ENCODE measurements at places on chromosomes 5 and 9.
A peak's percentile ranks its signal among the peaks of the same experiment; 100 is the strongest.

DNA sequence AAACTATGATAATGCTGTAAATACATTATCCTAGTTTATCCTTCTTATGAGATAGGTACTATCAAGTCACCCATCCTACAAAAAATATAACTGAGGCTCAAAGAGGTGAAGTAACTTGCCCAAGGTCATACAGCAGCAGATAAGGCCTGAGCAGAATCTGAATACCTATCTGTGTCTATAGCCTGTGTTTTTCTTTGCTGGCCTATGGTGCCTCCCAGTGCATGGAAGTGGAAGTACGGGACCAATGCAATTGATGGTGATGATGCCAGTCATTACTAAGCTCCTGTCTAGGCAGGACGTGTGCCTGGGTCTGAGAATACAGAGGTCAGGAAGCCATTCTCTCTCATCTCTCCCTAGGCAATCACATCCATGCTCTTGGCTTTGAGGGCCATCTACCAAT lies 67.8 kb downstream of the FAT2 start:
- DNase-seq, result no peak

DNA sequence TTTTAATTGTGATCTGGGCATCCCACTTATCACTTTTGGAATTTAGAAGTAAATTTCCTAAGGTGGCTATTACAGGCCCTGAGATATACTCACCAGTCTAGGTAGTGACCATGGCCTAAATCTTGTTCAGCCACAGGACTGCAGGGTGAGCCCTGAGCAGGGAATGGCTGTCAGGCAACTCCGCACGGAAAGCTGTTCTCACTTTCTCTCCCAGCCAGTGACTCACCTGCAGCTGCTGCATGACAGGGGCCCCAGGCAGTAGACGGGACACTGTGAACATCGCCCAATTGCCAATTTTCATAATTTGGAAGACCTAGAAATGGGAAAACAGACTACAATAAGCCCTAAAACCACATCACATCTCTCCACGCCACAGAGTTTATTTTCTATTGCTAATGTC lies 69.6 kb upstream of the TAF1L start:
- DNase-seq, result no peak

- DNase-seq, result no peak
Observed at GRCh38 chr5:59117320-59117719, 534.4 kb downstream of the RAB3C start.

- DNase-seq, result no peak
Observed at GRCh38 chr9:137075275-137075775, 2.0 kb upstream of the UAP1L1 start.

- DNase-seq, result no peak
Observed at GRCh38 chr5:135010502-135011354, 23.3 kb downstream of the PITX1 start.

DNA sequence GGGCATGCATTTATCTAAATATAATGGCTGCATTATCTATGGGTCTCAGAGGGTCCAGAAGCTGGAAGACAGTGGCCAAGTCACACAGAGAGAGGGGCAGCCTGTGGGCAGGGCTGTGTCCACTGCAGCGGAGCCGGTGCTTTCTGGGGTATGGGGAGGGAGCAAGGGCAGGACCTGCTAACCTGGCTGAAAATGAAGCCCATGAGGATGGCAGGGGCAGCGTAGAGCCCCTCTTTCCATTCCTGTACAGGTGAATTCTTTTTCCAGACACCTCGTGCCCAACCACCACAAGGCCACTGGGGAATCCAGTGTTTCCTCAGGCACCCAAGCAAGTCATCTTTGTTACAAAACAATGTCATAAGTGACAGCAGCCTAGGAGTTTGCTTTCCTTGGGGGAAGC lies 305.9 kb upstream of the IRX4 start:
- no peak for DNase-seq

DNA sequence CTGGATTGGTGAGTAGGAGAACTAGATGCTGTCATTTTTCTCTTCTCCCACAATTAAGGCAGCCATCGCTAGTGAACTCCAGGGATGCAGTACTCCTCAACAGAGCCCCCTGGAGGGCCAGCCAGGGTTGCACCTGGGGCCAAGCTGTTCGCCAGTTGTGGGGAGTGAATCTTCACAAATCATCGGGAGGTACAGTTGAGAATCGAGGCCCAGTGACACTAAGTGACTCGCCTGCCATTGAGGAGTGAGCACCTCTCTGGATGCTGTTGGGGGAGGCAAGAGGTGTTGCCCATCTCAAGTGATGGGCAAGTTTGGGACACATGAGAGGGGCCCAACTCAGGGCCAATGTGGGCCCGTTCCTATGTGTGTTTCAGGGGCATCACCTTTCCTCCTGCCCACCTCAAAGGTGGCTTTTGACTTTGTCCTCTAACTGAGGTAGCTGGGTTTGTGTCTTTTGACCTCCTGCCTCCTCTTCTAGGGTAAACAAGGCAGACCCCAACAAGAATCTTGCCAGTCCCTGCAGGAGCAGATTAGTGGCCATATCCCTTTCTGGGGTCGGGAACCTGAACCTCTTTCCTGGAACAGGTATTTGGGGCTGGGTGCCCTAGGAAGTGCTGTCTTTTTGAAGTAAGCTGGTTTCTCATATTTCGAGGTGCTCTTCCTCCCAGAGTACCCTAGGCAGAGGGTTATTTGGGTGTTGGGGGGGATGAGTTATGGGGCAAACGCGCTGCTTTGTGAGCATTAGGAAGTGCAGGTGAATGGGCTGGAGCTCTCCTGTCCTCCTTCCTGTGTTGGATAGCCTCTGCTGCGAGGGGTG lies 181.2 kb downstream of the MACROH2A1 start:
- DNase-seq, result no peak

GRCh38 chr9:116979456-116979855 lies 292.4 kb downstream of the TRIM32 start:
- no peak for DNase-seq

GRCh38 chr5:140346348-140347221 lies at the start of gene HBEGF:
TSS of gene HBEGF (minus strand) at chr5:140346603. CDS start at chr5:140346328, 275 bp downstream.
- peak; percentile 65 for DNase-seq

DNA sequence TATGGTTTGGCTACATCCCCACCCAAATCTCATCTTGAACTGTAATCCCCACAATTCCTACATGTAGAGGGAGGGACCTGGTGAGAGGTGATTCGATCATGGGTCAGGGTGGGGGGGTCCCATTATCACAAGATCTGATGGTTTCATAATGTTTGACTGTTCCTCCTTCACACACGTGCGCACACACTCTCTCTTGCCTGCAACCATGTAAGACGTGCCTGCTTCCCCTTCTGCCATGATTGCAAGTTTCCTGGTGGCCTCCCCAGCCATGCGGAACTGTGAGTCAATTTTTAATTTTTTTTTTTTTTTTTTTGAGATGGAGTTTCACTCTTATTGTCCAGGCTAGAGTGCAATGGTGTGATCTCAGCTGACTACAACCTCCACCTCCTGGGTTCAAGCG lies 27.0 kb downstream of the FAM169A start:
- DNase-seq, result no peak

DNA sequence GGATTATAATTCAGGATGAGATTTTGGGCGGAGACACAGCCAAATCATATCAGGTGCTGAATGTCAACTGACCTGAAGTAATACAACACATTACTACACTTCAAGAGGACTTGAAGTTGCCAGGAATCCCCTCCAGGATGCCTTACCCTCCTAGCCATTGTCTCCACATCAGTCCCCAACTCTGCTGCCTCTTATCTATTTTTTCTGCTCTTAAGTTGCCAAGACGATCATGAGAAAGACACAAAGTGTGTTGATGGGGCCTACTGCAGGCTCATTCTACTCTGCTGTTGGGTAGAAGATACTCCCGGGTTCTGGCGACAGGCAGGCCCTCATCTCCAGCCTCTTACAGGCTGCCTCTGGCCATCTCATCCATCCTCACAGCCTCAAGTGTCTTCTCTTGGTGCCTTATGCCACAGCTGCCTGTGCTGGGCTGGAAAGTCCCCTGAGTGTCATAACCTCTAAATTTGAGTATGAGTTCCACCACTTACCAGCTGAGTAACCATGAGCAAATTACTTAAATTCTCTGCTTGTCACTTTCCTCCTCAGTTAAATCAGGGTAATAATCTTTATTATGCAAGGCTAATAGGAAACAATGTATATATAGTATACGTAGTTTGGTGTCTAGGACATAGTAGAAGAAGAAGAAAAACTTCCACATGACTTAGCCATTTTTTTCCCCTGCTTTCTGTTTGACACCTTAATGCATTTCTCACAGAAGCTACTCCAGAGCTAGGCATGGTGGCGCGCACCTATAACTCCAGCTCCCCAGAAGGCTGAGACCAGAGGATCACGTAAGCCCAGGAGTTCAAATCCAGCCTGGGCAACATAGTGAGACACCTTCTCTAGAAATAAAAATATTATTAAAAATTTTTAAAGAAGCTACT lies 73.0 kb upstream of the SNX2 start:
- DNase-seq, result no peak

DNA sequence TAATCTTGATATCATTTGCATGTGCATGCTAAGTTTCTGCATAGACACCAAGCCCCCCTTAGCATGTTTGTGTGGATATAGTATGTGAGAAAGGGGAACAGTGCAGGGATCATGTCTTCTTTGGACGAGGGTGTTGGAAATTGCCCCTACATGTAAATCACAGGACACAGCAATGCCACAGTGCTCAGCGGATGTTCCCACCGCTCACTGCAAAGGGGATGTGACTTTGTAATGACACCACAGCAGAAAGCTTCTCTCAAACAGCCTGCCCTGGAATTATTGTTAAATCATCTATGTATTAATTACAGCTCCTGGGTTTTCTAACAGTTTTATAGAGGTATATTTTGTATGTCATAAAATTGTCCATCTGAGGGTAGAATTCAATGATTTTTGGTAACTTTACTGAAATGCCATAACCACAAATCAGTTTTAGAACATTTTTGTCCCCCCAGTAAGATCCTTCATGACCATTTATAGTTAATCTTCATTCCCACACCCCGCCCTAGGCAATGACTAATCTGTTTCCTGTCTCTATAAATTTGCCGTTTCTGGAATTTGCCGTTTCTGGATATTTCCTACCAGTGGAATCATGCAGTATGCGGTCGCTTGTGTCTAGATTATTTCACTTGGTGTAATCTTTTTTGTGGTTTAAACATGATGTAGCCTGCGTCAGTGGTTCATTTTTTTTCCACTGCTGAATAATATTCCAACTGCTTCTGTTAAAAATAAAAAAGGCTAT lies 648.5 kb upstream of the WWC1 start:
- DNase-seq, result no peak

- no peak for DNase-seq
Observed at GRCh38 chr5:63439537-63439936, 522.7 kb downstream of the HTR1A start.

DNA sequence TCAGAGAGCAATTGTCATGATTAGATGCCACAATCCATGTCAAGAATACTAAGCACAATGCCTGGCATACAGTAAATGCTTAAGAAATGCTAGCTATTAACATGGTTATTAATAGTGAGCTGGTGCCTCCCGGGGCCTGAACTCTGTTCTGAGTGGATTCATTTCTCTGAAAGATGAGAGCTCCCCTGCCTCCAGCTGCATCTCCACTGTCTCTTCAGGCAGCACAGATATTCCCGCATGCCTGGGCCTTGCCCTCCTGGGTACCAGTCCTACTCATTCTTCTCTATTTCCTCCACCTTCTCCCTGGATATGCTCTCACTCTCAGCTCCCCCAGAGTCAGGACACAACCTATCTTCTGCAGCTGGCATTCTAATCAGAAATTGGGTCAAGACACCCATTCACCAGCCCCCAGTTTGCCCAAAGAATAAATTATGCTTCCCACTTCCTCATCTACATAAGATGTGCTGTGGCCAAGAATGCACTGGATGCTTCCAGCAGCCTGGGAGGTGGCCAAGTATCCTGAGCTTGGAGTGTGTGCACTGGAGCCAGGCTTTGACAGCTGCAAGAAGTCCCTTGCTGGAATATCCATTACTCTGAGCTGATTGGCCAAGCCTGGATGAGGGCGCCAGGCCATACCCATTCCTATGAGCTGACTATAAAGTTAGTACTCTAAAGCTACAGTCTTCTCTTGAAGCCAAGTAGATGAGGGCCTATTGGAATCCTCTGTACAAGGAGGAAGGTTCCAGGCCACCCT lies 669.0 kb downstream of the ACTL7B start:
- DNase-seq, result no peak

- DNase-seq, result no peak
Observed at GRCh38 chr9:29555502-29555901, 1982.2 kb upstream of the C9orf72 start.

DNA sequence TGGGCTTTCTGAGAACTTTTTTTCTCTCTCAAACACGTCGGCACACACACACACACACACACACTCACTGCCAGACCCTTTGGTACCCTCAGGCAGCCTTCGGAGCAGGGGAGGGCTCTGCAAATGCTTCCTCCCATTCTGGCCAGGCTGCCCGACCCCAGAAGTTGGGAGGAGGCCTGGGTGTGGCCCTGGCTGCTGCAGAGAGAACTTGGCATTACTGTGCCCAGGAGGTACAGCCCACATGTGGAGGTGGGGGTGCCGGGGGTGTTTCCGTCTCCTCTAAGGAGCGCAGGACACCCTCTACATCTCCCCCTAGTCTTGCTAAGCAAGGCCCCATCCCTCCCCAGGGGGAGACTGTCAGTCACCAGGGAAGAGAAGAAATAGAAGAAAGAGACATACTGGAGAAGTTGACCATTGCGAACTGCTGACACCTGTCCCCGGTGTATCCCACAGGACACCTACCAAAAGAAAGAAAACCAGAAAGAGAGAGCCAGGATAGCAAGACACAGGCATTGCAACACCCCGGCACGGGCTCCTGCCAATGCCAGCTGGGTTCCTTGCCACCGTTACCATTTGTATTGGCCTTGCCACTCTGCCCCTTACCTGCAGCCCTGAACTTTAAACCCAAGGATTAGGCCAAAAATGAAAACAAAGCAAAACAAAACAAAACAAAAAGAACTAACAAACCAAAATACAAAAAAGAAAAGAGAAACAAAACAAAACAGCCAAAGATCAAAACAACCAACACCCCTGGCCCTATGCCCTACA lies 69.3 kb downstream of the PSD2 start:
- no peak for DNase-seq

GRCh38 chr5:166430491-166431319 lies 1860.7 kb upstream of the WWC1 start:
- no peak for DNase-seq

DNA sequence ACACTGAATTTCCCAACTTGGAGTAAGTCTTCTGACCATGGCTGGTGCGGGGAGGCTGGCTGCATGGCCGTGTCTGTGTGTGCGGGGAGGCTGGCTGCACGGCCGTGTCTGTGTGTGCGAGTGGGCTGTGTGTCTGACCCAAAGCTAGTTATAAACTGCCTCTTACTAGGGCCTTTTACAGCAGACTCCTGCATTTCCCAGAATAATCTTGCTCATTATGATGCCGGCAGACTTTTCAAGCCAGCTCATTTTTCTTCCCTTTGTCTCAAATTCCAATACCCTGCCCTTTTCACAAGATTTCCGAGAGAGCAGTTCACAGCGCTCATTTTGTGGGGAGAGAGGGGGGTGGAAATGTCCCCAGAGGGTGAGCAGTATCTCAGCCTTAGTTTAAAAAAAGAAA lies 470.7 kb upstream of the BRINP1 start:
- no peak for DNase-seq

GRCh38 chr9:18499980-18500379 lies 26.0 kb downstream of the ADAMTSL1 start:
- no peak for DNase-seq

DNA sequence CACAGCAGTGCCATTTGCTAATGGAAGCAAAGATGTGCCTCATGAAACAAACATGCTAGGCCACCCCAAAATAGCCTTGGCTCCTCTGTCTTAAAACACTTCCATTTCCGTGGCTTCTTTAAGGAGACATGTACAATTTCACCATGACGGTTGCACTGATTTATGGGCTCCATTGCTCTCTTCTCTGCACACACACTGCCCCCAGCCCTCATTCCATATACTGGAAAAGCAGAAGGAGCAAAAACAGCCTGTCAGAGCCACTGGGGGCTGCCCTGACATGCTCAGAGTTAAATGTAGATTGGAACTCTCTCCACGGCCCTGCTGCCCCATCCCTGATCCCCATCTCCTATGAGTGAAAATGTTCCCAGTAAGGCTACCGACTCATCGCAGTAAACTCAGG lies 114.8 kb downstream of the ROR2 start:
- no peak for DNase-seq
